ENCODE measurements at places on chromosomes 1 and 21.

DNA sequence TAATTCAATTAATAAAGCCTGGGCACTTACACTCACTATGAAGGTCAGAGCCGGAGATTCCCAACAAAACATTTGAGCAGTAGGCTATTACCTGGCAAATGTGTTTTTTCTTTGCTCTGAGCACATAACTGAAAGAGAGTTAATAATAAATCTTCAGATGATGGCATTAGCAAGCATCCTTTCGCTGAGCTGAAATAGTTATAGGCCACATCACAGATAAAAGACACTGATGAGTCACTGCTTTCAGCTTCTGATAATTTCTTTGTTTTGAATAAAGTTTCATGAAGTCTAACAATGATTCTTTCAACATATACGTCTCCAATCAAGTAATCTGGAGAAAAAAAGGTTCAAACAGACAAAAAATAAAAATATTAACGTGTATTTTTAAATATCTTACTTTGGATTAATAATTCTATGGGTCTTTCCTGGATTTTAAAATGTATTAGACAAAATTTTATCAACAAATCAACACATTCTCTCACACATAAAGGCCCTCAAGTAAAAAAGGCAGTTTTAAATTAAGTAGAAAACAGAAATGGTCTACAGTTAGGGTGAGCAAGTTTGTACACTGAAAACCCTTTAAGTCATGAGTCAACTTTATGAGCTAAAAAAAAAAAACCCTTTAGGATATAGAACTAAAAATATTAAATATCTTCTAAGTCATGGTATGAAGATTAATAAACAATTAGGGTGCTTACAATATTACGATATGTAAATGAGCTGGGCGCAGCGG lies 33.1 kb downstream of the LTN1 start:
- no peak for DNase-seq

DNA sequence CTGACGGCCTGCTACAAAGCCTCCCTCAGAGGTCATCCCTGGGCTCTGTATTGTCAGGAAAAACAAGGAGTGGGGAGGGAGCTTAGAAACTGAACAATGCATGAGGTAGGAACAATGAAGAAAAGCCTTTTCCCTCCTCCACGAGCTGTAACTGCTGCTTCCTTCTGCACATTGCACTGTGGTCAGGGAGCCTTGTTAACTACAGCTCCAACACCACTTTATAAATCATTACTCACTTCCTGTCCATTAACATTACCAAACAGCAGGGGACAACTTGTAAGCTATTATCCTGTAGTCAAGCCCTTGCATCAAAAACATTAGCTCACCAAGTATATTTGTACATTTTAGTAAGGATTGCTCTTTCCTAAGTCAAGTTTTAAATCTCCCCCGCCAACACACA lies 336.0 kb upstream of the NR5A2 start:
- no peak for DNase-seq

GRCh38 chr1:218611916-218612585 lies 266.9 kb downstream of the TGFB2 start:
- no peak for DNase-seq

GRCh38 chr1:6259491-6260362 lies 1.2 kb downstream of the GPR153 start:
- DNase-seq = peak; percentile 79

GRCh38 chr1:12506281-12507280 lies 111.4 kb downstream of the DHRS3 start:
- no peak for DNase-seq

DNA sequence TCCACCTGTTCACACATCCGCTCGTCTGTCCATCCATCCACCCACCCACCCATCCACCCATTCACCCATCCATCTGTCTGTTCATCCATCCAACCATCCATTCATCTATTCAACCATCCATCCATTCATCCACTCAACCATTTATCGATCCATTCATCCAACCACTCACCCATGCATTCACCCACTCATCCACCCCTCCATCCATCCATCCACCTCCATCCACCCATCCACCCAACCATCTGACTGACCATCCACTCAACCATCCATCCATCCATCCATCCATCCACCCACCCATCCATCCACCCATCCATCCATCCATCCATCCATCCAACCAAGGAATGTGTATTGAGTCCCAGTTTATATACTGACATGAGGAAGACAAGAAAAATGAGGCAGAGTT lies 73.1 kb downstream of the UMODL1 start:
- DNase-seq = no peak

- DNase-seq = no peak
These were observed 251.2 kb downstream of the RRAGC start for GRCh38 chr1:38608202-38608864.

DNA sequence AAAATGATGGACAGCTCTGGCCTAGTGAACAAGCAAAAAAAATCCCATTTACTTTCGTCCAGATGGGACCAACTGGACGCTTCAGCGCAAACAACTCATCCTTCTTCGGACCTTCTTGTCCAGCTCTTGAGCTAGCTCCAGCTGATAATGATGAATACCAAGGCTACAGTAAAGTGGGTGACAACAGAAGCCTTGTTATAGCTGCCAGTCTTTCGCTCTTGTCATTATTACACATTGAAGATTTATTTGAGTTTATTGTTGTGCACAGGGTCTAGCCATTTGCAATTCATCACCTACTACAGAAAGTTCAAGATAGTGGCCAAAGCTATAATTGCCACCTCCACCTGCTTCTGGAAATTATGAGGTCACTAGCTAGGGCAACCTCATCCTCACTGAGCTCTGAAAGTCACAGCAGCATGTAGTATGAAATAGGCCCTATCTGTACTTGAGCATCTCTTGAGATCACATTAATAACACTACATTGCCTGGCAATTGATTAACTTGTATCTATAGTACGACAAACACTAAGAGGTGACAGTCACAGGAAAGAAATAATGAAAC lies 76.9 kb downstream of the GPATCH2 start:
- DNase-seq = no peak

DNA sequence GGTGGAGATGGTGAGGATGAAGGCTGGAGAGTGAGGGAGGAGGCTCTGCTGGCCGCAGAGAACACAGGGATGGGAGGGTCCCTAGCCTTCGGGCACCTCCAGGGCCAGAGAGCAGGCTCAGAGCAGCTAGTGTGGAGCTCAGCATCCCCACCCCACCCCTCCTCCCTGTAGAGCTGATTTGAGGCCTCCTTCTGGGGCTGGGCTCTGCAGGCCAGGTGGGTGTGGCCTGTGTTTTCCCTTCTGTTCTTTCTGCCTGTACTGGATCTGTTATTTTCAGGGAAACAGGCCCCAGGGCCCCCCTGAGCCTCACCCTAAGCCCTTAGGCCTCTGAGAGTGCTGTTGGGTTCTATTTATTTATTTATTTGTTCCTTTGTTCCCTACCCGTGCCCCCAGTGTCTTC lies 44.8 kb downstream of the TMCC2 start:
- DNase-seq = no peak

Measured in left hindlimb (tissue), 1 donor.